ENCODE measurements at places on chromosomes 2 and 18. TPM values are rescaled to one million over a fixed set of nuclear protein-coding genes. Genes with fewer than 3 reads are reported as not detected.
A peak's percentile ranks its signal among the peaks of the same experiment; 100 is the strongest.

DNA sequence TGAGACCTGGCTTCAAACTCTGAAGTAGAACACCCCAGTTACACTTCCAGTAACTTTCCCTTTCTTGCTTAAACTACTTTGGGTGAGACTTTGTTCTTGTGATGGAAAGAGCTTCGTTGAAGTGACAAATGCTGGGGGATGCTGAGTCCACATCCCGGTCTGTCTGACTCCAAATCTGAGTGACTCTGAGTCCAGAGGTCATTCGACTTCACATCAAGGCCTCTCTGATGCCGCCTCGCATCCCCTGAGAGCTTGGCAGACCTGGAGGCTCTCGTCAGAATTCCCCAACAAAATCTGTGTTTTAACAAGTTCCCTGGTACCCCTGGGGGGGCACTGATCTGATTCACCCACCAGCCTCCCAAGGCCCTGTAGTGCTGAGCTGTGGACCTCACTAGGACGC is 31.6 kb upstream of the ROCK2 start:
- DNase-seq: no peak

PROM2 gene
- total RNA-seq: 1.2 TPM

GRCh38 chr2:40716879-40717278 is 265.0 kb upstream of the SLC8A1 start:
- DNase-seq: peak; percentile 87

GRCh38 chr2:51960841-51961335 is 929.0 kb upstream of the NRXN1 start:
- DNase-seq: peak; percentile 14

DNA sequence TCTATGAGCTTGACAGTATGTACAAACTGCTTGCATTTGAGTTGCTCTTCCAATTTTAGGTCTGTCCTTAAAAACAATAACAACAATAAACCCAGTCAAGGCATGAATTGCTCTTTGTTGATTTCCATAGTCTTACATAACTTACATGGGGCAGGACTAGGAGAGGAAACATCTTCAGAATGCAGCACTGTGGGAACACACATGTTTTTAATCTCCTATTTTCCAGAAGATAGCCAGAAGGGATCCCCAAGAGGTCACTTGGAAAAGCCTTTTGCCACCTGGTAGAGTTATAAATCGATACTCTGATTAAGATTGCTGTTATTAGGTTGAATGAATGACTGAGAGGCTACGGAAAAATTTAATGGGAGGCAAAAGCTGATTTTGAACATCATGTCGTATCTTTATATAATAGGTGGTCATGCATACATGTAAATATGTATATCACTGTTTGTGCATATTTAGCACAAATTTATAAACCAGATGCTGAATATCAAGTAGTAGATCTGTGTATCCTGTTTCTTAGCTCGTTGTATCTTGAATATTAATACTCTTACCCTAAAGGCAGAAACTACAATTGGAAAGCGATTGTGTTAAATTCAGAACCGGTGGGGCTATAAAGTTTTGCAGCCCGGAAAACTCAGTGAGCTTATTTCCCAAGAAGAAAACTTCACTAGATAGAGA is 479.4 kb upstream of the TCF4 start:
- no peak for DNase-seq

GRCh38 chr2:96091711-96092572 is 24.4 kb downstream of the ADRA2B start:
- no peak for DNase-seq

POTEE gene
- total RNA-seq: 0.79 TPM

DNA sequence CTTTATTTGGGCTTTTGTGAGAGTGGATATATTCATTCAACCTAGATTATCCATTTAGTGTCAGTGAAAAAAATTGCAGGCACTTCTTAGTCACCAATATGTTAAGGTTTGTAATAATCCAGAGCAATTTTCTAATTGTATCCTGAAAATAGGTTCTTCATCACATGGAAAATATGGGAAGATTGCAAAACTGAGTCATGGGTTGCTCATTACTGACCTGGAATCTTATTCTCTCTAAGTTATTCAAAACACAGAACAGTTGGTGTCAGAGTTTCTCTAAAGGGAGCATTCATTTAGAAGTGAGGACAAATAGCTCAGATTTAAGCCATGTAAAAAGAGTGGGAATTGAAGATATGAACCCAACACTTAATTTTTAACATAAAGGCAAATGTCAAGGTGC is 181.3 kb downstream of the IKZF2 start:
- peak; percentile 66 for DNase-seq

RAX gene
- total RNA-seq: not detected

B3GNT7 gene
- 1.7 TPM for total RNA-seq

SFT2D3 gene
- total RNA-seq: 2.9 TPM

DNA sequence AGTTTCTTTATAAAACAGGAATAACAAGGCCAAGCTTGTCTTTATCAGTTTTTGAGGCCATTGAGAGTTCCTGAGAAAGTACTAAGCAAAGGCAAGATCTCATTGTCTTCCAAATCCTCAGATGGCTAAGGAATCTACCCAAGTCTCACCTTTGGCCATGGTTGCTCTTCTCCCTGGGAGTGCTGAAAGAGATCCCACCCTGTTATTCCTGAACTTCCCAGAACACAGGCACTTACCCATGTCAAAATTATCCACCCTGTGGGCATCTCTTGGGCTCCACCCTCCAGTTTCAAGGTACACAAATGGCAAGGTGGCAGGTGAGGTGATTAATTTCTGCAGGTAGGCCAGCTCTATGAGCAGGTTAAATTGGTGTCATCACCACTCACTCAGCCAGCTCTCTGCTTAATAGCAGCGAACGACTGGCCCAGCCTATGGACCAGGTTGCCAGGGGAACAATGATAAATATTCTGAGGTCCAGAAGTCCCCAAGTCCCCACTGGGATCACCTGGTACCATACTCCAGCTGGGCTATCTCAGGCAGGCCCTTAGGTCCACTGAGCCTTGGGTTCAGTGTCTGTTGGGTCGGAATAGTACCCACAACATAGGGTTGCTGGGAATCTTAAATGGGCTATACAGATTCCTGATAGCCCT is 2.3 kb upstream of the SPRED2 start:
- no peak for DNase-seq

DNA sequence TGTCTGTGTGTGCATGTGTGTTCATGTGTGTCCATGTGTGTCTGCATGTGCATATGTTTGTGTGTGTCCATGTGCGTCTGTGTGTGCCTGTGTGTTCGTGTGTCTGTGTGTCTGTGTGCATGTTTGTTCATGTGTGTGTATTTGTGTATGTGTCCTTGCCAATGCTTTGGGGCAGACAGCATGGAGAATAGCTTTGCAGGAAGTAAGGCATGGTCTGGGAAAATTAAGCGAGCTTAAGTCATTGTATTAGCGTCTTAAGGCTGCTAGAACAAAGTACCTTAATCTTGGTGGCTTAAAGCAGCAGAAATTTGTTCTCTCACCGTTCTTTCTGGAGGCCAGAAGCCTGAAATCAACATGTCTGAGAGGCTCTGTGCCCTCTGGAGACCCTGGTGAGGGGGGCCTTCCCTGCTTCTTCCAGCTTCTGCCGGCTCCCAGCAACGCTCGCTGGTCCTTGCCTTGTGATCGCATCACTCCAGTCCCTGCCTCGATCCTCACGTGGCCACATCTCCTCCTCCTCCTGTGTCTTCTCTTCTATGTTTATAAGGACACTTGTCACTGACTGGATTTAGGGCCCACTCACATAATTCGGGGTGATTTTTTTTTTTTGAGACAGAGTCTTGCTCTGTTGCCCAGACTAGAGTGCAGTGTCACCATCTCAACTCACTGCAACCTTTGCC is 3.8 kb downstream of the NEU2 start:
- no peak for DNase-seq

DNA sequence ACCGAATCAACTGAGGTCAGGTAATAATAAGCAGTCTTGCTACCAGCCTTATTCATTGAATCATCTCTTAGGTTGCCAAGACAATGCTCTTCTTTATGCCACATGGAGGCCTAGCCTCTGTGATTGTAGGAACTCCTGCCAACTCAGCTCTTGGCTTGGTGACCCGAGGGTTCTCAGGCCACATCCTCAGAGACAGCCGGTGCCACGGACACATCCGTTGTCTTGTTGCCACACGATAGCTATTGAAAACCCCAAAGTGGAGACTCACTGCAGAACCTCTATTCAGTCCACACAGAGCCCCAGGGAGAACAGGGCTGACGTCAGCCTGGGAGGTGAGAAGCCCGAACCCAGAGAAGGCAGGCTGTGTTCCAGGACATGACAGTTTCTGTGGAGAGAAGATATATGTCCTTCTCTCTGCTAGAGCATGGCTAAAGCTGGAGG is 53.5 kb upstream of the TGFA start:
- DNase-seq: peak; percentile 42

FBXO36 gene
- total RNA-seq: 1.9 TPM

GRCh38 chr2:62540408-62541168 is 34.6 kb upstream of the TMEM17 start:
- no peak for DNase-seq

USP40 gene
- 25.4 TPM for total RNA-seq

DNA sequence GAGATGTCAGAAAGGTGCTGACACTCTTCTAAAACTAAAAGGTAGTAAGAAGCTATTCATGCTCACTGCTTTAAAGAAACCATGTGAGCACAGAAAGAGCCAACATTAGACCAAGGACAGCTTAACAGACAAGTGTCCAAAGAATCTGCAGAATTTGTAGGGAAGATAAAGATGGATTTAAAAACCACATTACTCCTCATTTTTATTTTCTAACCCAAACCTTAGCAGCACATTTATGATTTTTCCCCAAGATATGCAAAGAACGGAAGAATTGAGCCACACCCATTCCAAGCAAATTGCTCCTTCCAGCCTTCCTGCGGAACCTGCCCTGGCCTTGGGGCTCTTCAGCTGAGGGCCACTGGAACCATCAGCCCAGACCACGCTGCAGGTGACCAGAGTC is 26.9 kb downstream of the MBP start:
- DNase-seq: no peak

DNA sequence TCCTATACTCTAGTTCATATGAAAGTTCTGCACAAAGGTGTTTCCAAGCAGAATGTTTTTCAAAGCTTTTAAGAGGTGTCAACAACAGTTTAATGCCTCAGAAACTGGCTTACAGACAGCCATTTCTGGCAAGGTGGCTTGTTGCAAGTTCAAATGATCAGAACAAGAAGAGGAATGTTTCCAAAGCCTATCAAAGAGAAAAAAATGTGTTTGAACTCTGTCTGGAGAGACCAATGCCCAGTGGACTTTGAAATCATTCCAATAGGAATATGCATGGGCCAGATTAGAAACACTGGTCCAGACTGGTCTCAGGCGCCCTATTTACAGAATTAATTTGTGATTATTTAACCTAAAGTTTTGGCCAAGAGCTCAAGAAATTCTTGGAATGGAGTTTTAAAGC is 106.2 kb downstream of the CPS1 start:
- no peak for DNase-seq

CXCR2 gene
- not detected for total RNA-seq

Measured in astrocyte (in vitro differentiated cells and primary cell).